ENCODE measurements at places on chromosomes 1 and 21.

- no peak for DNase-seq
These were observed 103.3 kb downstream of the DIRAS3 start for GRCh38 chr1:67947114-67947513.

- DNase-seq: no peak
These were observed 1.8 kb downstream of the ZNF683 start for GRCh38 chr1:26370591-26371382.

DNA sequence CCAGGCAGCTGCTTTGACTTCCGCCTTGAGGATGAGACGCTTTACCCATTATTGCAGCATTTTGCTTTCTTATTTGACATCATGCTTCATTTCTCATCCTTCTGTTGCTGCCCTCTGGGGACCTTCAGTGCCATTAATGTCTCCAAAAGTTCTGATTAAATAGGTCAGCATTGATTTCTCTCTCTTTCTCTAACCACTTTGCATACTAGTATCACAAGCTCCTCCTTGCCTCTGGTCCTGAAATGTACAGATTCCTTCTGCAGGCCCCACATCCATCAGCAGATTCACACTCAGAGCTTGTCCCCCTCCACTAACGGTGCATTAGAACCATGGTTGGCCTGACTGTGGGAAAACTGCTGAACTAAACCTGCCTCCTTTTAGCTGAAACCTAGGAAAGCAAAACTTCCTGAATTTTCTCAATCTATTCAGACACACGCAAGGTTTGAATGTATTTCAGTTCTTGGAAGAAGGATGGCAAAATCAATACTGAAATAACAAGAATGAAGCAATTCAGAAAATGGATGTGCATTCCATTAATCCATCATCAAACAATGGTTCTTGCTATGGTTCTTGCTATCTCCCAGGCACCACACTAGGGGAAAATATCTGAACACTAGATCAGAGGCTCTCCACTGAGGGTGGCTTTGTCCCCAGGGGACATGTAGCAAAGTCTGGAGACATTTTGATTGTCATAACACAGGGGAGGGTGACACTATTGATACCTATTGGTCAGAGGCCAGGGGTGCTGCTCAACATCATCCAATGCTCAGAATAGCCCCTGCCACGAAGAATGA lies 154.5 kb downstream of the PCP4 start:
- no peak for DNase-seq

DNA sequence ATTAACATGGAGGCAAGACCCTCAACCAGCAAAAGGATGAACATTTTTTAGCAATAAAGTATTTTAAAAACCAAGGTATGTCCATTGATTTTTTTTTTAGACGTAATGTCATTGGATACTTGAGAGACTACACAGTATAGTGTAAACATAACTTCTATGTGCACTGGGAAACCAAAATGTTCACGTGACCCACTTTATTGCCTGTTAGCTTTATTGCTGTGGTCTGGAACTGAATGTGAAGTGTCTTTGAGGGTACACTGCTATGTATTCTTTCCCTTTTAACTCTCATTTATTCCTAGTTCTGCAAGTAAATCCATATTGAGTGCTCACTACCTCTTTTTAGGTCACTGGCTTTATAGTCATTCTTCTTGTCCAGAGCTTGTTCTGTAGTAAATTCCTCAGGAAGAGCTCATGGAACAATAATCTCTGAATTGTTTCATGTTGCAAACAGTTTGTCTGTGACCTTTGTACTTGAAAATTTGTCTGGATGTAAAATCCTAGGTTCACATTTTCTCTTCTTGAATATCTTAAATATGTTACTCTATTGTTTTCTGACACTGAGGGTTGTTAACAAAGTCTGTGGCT lies 20.6 kb downstream of the ABCD3 start:
- no peak for DNase-seq

DNA sequence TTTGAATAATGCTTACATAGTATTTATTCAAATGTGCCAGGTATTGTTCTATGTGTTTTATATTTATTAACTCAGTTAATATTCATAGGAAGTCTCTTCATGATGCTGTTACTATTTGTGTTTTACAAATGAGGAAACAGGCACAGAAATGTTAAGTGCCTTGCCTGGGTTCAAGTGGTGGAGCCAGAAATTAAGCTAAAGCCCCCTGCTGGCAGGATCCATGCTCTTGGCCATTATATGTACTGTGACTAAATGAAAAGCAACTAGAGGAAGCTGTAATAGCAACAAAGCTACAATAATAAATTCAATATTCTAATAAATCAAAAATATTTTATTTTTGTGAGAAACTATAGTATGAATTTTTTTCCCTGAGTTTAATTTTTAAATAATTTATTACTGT lies 30.0 kb downstream of the IARS2 start:
- DNase-seq: no peak
